ENCODE measurements at places on chromosomes 2 and 18. TPM values are rescaled to one million over a fixed set of nuclear protein-coding genes. Genes with fewer than 3 reads are reported as not detected.

Gene LONRF2
- not detected for total RNA-seq

Gene IL1RL2
- 4.3 TPM for total RNA-seq

Gene TFCP2L1
- total RNA-seq: not detected

Gene ZNF385B
- total RNA-seq: not detected

Gene NT5C1B
- total RNA-seq: not detected

Gene TMEM182
- total RNA-seq: 0.94 TPM

Gene CROCC2
- total RNA-seq: 0.12 TPM

Gene CD8A
- total RNA-seq: not detected

Gene FAM228A
- total RNA-seq: 2.3 TPM

Gene TEX44
- not detected for total RNA-seq

Gene ALPP
- not detected for total RNA-seq

Gene SCYGR6
- not detected for total RNA-seq

Gene IL1RN
- total RNA-seq: not detected

Gene CDC42EP3
- total RNA-seq: 3.2 TPM

Gene DDX18
- 48.3 TPM for total RNA-seq

Gene SLC40A1
- total RNA-seq: 359 TPM

Gene HOXD3
- total RNA-seq: not detected

Gene SCN2A
- 1.8 TPM for total RNA-seq

Gene POTEI
- not detected for total RNA-seq

Measured in smooth muscle cell of the coronary artery (primary cell).